ENCODE measurements at places on chromosomes 4 and X.

DNA sequence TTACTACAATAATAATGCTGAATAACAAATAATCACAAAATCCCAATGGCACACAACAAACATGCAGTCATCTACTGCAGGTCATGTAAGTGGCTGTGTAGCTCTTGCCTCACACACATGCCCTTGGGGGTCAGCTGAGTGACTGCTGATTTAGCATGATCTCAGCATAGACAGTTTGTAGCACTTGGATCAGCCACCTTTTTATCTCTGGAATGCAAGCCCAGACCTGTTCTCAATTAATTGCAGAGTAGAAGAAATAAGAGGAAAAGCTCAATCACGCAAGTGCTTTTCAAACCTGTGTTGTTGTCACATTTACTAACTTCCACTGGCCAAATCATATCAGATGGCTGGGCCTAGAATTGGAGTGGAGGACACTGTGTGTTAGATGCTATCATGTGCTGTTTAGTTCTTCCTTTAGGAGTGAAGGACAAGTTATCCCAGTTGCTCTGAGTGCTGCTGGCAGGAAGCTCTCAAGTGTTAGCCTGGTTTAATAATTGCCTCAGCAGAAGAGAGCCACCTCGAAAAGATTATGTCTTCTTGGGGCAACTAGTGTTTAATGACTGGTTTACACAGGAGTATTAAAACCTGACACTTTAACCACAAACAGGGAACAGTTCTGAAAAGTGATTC lies 128.3 kb upstream of the EPHA5 start:
- no peak for DNase-seq

- DNase-seq, result no peak
These were observed 1.2 kb downstream of the PROM1 start for GRCh38 chr4:16082426-16083240.

DNA sequence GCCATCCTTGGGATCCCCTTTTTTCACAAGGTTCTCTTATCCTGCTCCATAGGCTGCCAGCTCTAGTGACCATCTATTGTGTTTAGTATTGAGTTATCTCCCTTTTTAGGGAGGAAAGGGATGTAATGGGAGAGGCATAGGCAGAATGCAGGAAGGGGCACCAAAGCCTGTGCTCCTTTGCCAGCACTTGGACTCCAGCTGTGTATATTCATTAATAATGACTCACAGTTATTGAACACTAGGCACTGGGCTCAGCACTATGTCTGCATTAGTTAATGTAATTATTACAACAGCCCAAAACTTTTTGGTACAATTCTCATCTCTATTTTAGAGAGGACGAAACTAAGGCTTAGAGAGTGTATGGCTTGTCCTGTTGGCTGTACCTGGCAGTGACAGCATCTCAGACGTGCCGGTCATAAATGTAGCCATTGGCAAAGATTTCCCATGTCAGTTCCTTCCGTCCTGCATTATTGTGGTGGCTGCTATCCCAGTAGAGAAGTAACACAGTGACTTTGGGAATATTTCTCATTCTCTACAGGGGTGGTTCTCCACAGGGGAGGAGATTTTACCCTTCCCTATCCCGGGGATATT lies 90.3 kb downstream of the AFF1 start:
- no peak for DNase-seq

GRCh38 chr4:139672215-139672614 lies 6.6 kb downstream of the MGST2 start:
- no peak for DNase-seq

GRCh38 chr4:120777459-120777858 lies 145.1 kb downstream of the PRDM5 start:
- DNase-seq, result no peak

DNA sequence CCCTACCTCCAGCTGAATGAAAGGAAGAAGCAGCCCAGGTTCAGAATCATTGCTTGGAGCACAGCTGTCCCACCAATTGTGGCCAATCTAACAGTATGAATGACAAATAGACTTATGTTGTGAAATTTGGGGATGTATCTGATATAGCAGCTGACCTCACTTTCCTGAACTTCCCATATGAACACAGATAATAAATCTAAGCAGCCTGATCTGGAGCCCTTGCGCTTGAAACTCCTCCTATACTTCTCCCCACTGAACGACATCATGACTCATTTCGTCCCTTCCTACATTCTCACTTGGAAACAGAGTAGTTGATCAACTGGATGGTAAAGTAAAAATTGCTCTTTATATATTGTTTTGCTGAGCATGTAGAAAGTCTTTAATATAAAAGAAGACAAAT lies 24.2 kb upstream of the AMELX start:
- no peak for DNase-seq

DNA sequence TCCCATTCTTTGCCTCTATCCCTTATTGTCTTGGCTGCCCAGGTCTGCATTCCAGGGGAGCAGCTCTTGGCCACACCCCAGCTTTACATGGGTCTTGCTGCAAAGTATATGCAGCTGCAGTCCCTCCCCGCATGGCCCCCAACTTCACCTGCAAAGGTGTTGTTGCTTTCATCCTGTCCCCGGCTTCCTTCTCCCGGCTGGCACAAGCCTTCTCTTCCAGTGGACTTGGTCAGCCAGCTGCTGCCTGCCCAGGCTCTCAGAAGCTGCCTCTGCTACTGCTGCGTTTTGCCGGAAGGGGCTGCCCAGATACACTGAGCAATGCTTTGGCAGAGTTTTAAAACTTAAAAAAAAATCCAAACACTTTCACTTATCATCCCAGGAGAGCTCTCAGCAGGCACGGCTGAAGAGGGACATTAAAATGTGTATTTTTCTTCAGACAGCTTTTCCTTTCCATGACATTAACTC lies 121.2 kb upstream of the PDLIM3 start:
- no peak for DNase-seq

GRCh38 chrX:148298737-148299136 lies 201.7 kb upstream of the AFF2 start:
- no peak for DNase-seq

DNA sequence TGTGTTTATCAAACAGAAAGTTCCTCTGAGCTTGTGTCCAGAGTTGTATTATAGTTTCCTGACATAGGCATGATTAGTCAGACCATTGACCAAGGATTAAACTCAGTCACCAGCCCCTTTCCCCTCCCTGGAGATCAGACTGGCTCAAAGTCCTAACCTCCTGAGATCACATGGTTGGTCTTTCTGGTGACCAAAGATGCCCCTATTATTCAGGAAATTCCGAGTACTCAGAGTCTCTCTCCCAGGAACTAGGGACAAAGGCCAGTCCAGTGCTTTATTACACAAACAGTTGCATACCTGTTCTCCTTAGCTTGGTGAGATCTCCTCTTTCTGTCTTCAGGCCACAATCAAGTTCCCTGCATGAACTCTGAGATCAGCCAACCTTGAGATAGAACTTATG lies 14.5 kb upstream of the ENPP6 start:
- no peak for DNase-seq

GRCh38 chrX:109841869-109842579 lies 109.0 kb upstream of the ACSL4 start:
- no peak for DNase-seq

GRCh38 chr4:145816091-145816490 lies 122.5 kb downstream of the ZNF827 start:
- no peak for DNase-seq

GRCh38 chrX:1291110-1291740 lies 22.6 kb downstream of the CSF2RA start:
- DNase-seq, result no peak

GRCh38 chr4:7029212-7029611 lies 14.0 kb upstream of the TADA2B start:
- no peak for DNase-seq

DNA sequence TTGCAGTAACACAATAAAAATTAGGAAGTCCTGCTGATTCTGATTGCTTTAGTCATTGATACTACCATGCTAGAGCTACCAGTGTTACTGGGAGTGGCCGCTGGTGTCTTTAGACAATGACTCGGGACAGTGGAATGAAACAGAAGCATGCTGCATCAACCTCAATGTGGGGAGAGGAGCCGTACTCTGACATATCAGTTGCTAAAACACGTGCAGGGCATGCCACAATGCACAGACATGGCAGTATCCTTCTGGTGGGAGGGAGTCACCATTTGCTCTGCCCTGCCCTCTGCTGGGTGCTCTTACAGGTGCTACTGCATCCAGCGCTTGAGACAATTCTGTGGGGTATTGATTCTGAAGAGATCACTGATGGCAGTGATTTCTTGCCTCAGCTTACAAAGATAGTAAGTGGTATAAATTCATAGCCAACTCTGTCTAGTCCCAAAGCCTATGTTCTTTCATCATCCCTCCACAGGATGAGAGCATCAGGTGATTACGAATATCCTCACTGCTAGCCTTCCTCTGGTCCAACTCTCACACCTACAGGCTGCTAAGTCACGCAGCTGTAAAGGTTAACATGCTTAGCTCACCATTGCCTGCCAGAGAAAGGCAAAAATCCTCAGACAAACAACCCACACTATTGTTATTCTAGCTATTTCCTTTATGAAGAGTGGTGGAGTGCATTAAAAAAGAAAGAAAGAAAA lies 43.7 kb downstream of the NSG1 start:
- DNase-seq, result peak; percentile 49

GRCh38 chrX:23732704-23733103 lies 10.4 kb downstream of the ACOT9 start:
- no peak for DNase-seq

DNA sequence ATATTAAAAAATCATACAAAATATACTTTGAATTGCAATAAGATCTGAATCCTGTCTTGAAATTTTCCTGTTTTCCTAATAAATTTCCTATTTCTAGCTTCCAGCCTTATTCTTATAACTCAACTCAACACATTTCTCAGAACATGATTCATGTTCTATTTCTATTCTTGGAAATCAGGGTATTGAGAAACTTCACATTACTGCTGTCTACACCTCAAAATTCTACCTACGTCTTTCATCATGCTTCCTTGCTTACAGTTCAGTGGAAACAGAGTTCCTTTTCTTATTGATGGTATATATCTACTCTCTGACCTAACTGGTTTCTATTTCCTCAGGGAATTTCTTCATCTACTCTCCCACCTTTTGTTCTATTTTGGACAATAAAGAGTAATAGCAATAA lies 2139.0 kb downstream of the ARAP2 start:
- no peak for DNase-seq

- no peak for DNase-seq
These were observed 89.3 kb upstream of the MAML3 start for GRCh38 chr4:140243278-140243753.

DNA sequence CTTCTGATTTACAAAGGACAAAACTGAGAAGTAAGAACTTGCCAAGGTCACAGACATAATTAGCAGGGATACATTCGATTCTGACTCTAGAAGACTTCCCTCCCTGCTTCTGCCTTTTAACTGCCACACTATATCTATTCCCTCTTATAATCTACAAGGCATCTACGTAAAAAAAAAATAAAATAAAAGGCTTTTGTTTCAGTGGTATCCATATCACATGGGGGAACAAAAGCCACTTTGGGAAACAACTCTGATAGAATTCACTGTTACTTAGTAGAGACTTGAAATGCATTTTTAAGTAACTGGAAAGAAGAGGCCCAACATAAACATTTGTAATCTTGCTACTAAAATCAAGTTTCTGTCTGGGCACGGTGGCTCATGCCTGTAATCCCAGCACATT lies 247.2 kb downstream of the SCFD2 start:
- no peak for DNase-seq

GRCh38 chrX:121831601-121832000 lies 784.2 kb downstream of the GLUD2 start:
- DNase-seq, result no peak

DNA sequence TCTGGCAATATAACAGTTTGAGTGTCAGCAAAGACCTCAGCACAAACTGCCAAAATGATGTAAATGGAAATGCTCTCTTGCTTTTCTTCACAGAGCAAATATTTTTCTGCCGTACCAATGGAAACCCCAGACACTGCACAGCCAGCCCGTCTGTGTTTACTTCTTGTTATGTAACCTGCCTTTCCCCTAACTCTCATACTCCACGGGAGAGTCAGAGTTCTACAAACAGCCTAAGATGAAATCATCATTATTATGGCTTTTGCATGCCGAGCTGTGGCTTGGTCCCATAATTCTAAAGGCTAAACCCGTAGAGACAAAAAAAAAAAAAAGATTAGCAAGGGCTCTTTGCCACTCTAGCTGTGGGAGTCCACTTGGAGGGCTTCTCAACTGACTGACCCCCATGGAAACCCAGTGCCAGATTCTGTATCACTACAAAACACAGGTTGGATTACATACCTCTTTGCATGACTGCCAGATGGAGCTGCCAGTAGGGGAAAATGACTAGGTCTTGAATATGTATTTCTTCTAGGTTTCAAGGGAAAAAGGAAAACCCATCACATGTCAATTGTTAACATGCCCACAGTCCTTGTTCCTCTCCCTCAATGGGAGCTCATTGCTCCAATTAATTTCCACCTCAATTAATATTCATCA lies 197.2 kb upstream of the CNKSR2 start:
- no peak for DNase-seq

GRCh38 chr4:73593631-73594241 lies 26.5 kb downstream of the RASSF6 start:
- no peak for DNase-seq

DNA sequence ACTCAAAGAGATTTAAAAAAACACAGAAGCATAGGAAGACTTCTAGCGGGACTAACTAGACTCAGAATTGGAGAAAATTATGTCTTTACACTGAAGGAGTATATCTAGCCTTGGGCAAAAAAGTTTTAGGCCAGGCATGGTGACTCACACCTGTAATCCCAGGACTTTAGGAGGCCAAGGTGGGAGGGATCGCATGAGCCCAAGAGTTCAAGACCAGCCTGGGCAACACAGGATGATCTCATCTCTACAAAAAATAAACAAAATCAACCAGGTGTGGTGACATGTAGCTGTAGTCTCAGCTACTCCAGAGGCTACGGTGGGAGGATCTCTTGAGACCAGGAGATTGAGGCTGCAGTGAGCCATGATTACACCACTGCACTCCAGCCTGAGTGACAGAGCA lies 99.5 kb downstream of the NEUROG2 start:
- no peak for DNase-seq

GRCh38 chrX:10901290-10901633 lies 209.9 kb upstream of the HCCS start:
- DNase-seq, result no peak

DNA sequence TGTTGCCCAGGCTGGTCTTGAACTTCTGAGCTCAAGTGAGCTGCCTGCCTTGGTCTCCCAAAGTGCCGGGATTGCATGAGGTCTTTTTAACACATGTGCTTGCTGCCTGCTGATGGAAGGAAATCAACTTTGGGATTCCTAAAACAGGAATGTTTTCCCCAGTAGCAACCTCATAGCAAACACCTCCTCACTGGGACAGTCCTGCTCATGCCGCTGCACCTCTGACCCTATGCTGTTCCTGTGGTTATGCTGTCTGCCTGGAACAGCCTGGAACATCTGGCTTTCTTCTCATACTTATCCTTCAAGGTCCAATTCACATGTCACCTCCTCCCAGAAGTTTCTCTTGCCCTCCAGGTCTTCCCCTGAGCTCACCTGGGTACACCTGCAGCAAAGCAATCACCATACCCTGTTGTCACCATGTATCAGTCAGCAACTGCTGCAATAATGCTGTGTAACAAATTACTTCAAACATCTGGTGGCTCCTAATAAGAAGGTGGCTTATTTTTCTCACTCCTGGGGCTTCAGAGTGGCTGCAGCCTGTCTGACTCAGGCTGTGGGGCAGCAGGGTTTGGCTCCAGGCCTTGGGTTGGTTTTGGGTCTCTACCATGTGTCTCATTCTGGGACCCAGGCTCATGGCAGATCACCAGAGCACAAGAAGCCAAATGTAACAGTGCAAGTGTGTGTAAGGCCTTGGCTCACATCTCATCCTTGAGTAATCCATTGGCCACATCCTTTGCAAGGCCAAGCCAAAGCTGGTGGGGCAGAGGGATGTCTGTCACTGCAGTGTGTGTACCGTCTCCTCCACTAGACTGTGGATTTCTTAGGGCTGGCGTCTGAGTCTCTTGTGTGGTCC lies 59.4 kb upstream of the SORCS2 start:
- no peak for DNase-seq
